Uterus (tissue), 4 donors: ENCODE measurements at places on chromosomes 2 and 18. TPM values are rescaled to one million over a fixed set of nuclear protein-coding genes. Genes with fewer than 3 reads are reported as not detected.

DNA sequence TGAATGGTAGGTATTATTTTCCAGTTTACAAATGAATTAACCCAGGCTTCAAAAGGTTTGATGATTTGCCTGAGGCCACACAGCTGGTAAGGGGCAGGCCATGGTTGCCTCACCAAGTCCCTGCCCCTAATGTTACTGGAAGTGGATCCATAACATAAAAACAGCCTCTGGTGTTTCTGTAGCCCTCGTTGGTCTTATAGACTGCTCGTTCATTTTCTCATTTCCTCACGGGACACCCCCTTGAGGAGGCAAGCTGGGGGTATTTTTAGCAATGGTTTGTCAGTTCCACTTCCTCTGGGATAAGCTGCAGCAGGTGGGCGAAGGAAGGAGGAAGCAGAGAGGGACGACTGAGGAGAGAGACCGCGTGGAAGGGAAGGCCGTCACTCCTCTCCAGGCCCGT lies 32.9 kb upstream of the NDUFV2 start:
- no peak for DNase-seq
- H3K27me3 ChIP-seq = no peaks in the 10 kb centered on the region
- no peak overlapping the region for H3K4me3 ChIP-seq
- no peak overlapping the region for H3K27ac ChIP-seq
- H3K4me1 ChIP-seq = peaks cover 4% of the 10 kb centered on the region

- DNase-seq = no peak
- H3K27me3 ChIP-seq = no peaks in the 10 kb centered on the region
- no peak overlapping the region for H3K4me3 ChIP-seq
- no peaks in the 10 kb centered on the region for H3K36me3 ChIP-seq
- no peak overlapping the region for H3K27ac ChIP-seq
These were observed 3.7 kb downstream of the IL1RL2 start for GRCh38 chr2:102190430-102191107.

GRCh38 chr2:155904720-155905119 lies 427.8 kb downstream of the NR4A2 start:
- no peak overlapping the region for H3K4me3 ChIP-seq
- H3K4me1 ChIP-seq = no peaks in the 10 kb centered on the region
- no peak for DNase-seq
- H3K27ac ChIP-seq = no peak overlapping the region
- no peaks in the 10 kb centered on the region for H3K27me3 ChIP-seq

GRCh38 chr18:78722929-78723710 lies 256.5 kb upstream of the SALL3 start:
- no peaks in the 10 kb centered on the region for H3K4me1 ChIP-seq
- no peak overlapping the region for H3K4me3 ChIP-seq
- no peak overlapping the region for H3K27ac ChIP-seq
- H3K36me3 ChIP-seq = no peaks in the 10 kb centered on the region

DNA sequence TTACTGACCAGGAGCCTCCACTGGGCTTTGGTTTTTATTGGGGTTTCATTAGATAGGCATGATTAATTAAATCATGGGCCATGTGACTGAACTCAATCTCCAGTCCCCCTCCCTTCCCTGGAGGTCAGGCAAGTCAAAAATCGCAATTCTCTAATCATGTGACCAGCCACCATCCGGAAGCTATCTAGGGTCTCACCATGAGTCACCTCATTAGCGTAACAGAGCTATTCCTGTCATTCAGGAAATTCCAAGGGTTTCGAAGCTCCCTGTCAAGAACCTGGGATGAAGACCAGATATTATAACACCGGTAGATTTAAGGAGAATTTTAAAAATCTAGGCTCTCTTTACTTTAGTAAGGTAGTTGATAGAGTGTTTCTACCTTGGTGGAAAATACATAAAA lies 180.3 kb upstream of the TCF4 start:
- DNase-seq = no peak
- H3K36me3 ChIP-seq = no peaks in the 10 kb centered on the region
- H3K4me1 ChIP-seq = no peaks in the 10 kb centered on the region
- no peak overlapping the region for H3K4me3 ChIP-seq

GRCh38 chr2:113203217-113203530 lies 29.4 kb downstream of the PSD4 start:
- H3K27me3 ChIP-seq = no peaks in the 10 kb centered on the region
- no peak overlapping the region for H3K4me3 ChIP-seq
- DNase-seq = no peak
- H3K36me3 ChIP-seq = no peaks in the 10 kb centered on the region
- H3K27ac ChIP-seq = no peak overlapping the region

DNA sequence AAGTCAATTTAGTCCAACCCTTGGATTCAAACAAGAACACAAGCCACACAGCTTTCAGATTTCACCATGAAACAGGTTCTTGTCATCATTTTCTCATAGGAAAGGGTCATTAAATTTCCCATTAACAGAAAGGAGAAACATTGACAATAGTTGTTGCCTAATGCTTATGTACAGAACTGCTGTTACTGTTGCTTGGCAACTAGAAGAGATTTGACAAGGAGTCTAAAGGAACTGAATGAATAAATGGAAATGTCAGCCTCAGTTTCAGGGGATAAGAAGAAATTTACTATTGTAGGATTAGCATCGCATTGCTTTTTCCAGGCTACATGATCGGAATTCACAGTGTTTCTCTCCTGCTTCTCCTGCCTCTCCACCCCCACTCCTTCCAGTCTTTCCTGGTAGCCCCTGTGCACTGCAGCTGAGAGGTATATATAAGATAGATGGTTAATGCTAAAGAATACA lies 90.3 kb downstream of the SPATS2L start:
- DNase-seq = no peak
- H3K27ac ChIP-seq = no peak overlapping the region
- no peaks in the 10 kb centered on the region for H3K27me3 ChIP-seq

DNA sequence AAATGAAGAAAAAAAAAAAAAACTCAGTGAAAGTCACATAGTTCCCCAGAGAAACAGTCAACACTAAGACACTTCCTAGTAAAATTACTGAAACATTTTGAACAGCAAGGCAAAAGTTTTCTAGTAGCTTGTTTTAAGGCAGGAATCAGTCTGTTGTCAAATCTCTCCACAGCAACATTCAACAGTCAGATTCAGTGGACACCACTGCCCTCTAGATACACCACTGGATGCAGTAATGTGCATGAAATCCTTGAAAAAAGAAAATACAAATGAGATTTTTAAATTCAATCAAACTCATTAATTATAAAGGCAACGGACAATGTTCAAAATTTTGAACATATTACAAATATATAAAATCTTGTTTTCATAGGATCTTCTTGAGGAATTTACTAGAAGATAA lies 46.4 kb downstream of the GRB14 start:
- H3K36me3 ChIP-seq = no peaks in the 10 kb centered on the region
- no peak overlapping the region for H3K27ac ChIP-seq
- no peaks in the 10 kb centered on the region for H3K27me3 ChIP-seq
- H3K4me1 ChIP-seq = no peaks in the 10 kb centered on the region
- no peak for DNase-seq

TACR1 gene
- total RNA-seq = 7.7 TPM

CPO gene
- total RNA-seq = not detected

ACKR3 gene
- total RNA-seq = 61.5 TPM

OSR1 gene
- total RNA-seq = 4.7 TPM
